ENCODE measurements at places on chromosomes 6 and 20.
A peak's percentile ranks its signal among the peaks of the same experiment; 100 is the strongest.

- DNase-seq, result no peak
Measured at GRCh38 chr6:22447249-22448196, 121.8 kb upstream of the HDGFL1 start.

DNA sequence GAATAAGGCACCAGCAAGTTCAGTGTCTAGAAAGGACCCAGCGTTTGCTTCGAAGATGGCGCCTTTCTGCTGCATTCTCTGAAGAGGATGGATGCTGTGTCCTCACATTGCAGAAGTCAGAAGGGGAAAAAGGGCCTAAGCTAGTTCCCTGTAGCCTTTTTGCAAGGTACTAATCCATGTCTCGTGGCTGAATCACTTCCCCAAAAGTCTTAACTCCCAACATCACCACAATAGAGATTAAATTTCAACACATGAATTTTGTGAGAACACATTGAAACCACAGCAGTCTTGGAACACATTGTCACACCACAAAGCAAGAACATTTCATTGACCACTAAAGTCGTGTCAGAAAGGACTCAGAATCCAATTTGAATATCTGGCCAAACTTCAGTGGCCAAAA is 42.1 kb downstream of the KLHL31 start:
- DNase-seq, result no peak

GRCh38 chr20:3705491-3705969 is 6.9 kb downstream of the SIGLEC1 start:
- DNase-seq, result no peak

DNA sequence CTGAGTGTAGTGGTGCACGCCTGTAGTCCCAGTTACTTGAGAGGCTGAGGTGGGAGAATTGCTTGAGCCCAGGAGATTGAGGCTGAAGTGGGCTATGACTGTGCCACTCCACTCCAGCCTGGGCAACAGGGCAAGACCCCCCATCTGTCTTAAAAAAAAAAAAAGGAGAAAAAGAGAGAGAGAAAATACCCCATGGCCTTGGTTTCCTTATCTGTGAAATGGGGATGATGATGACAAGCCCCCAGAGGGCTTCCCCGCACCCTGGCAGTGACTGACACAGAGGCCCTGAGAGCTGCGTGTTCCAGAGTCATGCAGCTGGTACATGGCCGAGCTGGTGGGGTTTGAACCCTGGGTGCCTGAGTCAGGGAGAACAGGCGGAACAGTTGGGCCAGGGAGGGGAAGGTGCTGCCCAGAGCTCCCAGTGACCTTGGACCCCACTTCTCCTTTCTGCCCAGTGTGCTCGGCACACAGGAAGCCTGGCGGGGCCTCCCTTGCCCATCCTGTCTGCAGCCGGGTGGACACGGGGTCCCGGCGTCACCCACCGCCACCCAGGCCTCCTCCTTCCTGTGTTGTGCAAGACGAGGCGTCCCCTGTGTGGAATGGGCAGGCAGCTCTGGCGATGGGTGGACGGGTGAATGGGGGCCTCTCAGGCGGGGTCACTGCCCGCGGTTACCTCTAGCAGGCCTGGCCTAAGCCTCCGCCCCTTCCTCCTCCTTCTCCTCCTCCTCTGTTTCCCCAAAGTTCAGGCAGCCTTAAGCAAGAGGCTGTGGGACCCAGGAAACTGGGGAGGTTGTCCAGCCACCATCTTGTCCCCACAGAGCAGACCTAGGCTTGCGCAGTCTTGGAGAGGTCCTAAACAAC is 84.2 kb downstream of the CEBPB start:
- DNase-seq, result no peak

DNA sequence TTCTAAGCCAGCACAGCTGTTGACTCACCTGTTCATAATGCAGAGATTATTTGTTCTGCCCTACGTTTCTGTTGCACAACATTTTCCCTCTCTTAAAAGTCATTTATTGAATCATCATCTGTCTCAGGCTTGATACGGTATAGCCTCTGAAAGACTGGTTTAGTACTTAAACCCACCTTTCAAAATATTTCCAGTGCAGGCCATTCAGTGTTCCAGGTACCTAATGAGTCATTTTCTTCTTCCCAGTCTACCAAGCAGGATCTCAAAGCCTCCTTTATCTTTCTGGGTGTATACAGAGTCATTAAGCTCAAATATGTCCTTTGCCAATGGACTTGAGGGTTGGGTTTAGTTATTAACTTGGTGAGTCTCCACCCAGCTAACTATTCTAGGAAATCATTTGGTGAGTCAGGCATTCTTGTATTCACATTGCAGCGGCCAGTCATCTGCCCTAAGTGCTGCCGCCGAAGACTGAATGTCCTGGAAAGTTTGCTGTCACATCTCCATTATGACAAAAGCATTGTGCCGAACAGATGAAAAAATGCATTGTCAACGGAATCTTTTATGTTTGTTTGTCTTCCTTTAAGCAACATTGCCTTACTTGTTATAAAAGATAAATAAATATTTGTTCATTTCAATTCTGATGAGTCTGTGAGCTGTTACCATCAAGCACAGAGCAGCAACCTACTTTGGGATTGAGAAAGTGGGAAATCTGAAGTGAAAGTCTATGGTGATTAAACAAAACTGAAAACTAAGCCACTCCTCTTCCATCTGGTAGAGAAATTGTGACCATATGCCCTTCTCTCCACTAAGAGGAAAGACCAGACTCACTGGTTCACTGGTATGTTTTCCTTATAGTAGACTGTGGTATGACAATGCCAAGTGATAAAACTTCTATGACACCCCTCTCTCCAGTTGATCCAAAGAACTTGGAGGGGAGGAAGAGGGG is 14.3 kb upstream of the FAM135A start:
- DNase-seq, result no peak

DNA sequence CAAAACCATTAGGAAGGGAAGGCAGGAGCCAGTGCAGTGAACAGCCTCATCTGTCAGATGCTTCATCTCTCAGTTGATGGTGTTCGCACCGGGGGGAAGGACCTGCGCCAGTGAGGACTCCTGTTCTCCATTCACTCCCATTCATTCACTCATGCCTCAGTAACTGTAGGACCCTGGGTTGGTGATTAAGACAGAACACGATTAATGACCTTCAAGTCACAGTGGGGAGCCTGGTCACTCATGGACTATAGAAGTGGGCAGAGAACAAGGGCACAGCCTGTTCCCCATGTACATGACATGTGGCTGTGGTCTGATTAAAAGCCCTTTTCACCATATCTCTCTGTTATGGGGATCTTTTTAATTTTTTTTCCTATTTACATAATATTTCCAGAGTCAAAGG is 113.3 kb downstream of the RPS12 start:
- DNase-seq, result no peak

DNA sequence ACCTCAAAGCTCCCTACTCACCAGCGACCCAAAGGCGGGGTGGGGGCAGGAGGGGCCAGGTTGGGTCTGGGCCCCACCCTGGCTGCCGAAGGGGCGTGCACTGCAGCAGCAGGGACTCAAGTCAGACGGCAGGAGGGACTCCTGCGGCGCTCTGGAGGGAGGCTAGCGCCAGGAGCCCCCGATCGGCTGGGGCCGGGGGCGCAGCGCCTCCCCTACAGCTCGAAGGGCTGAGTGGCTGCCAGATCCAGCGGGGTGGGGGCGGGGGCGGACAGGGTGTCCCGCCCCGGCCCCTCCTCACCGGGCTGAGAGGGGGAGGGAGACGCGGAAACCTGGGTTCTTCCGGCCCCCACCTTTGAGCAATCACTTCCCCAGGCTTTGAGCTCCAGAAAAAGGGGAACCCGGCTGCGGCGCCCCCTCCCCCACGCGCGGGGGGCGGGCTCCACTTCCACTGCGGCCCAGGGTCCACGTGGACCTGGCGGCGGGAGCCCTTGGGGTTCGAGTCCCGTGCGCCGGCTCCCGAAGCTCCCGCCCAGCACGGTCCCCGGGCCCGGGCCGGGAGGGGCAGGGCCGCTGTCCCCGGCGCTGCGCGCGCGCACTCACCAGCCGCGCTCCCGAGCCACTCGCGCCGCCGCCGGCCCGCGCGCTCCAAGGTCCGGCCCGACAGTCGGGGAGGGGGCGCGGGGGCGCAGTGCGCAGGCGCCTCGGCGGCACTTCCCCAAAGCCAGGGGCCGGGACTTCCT is at the start of gene RGS19:
Gene RGS19, minus strand, starts transcription at position 246 of the 740 bp plus-strand sequence. CDS start 2,632 bp downstream, outside the sequence.
- peak; percentile 49 for DNase-seq

DNA sequence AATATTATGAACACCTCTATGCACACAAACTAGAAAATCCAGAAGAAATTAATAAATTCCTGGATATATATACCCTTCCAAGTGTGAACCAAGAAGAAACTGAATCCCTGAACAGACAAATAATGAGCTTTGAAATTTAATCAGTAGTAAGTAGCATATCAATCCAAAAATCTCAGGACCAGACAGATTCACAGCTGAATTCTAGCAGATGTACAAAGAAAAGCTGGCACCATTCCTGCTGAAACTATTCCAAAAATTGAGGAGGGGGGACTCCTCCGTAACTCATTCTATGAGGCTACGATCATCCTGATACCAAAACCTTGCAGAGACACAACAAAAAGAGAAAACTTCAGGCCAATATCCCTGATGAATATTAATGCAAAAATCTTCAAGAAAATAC is 67.0 kb upstream of the PDE7B start:
- DNase-seq, result no peak

- no peak for DNase-seq
Measured at GRCh38 chr6:9370480-9370879, 935.1 kb upstream of the SLC35B3 start.

DNA sequence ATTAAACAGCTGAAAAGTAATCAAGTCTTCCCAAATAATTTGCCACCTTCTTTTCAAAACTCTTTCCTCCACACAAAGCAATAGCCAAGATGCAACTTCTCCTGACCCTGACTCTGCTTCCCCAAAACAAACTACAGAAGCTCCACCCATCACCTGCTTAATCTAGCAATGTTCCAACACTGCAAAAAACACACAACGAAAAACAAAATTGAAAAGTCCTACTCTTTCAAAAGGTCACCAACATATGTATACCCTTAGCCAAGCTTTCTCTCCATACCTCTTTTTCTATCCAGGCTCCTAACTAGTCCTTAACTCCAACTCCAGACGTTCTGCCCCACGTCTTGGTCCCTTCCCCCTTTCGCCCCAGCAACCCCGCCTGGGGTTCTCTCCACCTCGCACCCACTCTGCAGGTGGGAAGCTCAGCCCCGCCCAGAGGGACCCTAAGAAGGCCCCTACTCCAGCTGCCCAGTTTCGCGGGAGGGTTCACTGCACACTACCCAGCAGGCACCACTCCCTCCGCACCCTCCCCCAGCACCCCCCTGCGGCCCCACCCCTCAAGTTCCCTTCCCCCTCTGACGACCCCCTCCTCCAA is 717 bp downstream of the CSNK2A1 start:
- DNase-seq, result no peak

GRCh38 chr6:109897025-109897424 is 81.1 kb upstream of the GPR6 start:
- no peak for DNase-seq

- no peak for DNase-seq
Measured at GRCh38 chr6:170124836-170125235, 166.0 kb downstream of the DLL1 start.

DNA sequence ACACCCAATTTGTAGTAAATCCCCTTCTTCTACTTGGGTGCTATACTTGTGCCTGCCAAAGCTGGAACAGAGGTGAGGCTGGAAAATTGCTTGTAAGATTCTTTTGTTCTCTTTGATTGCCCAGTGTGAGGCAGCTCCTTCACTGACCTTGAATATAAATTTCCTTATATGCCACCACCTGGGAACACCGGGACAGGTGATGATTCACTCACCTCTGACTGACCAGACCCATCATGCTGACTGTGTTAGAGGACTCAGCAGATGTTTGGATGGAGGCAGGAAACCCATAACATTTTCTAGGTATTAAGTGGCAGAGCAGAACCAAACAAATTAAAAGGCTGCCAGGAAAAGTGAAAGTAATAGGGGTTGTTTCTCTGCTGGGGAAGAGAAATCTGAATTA is 120.9 kb downstream of the GRM1 start:
- DNase-seq, result no peak

GRCh38 chr6:14197118-14197517 is 79.5 kb downstream of the CD83 start:
- no peak for DNase-seq

GRCh38 chr20:5510446-5510845 is 193.7 kb upstream of the PROKR2 start:
- no peak for DNase-seq

DNA sequence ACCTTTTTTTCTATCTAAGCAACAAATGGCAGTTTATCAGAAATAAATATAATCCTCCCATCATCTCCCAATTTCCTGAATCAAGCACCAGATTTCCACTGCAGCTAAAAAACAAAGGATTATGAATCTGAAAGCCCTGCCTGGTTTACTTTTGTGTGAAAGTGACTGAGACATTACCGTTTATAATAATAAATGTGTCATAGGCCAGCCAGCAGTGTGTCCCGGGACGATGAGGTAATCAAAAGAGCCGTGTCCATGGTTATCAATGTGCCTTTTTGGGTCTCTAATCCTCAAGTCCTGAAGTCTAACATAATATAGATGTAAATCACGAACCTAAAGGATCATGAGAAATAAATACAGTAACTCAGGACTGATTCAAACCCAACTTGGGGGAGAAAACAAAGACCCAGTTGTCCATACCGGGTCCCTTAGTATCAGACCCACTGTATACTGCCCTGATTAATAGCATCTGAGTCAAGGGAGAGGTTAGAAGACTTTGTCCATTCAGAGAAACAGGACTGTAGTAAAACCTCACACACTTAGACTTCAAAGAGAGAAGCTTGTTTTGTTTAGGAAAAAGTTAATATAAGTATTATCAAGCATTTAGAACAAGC is 149.1 kb downstream of the SASH1 start:
- DNase-seq, result no peak

- no peak for DNase-seq
Measured at GRCh38 chr6:47810885-47811284, 29.1 kb downstream of the OPN5 start.

GRCh38 chr6:51868591-51869355 is 218.6 kb downstream of the PKHD1 start:
- DNase-seq, result no peak

DNA sequence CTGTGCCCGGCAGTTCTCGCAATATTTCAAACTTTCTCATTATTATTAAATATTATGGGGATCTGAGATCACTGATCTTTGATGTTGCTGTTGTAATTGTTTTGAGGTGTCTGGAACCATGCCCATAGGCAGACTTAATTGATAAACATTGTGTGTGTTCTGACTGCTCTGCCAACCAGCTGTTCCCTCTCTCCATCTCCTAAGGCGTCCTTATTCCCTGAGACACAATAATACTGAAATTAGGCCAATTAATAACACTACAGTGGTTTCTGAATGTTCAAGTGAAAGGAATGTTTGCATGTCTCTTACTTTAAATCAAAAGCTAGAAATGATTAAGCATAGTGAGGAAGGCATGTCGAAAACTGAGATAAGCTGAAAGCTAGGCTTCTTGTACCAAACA is 7.6 kb downstream of the MAPK14 start:
- no peak for DNase-seq

- DNase-seq, result peak; percentile 80
Measured at GRCh38 chr20:45293041-45294002, 13.3 kb upstream of the RBPJL start.

- no peak for DNase-seq
Measured at GRCh38 chr20:11906626-11907480, 10.8 kb upstream of the BTBD3 start.

GRCh38 chr6:25301362-25301761 is 22.2 kb downstream of the CARMIL1 start:
- DNase-seq, result no peak

DNA sequence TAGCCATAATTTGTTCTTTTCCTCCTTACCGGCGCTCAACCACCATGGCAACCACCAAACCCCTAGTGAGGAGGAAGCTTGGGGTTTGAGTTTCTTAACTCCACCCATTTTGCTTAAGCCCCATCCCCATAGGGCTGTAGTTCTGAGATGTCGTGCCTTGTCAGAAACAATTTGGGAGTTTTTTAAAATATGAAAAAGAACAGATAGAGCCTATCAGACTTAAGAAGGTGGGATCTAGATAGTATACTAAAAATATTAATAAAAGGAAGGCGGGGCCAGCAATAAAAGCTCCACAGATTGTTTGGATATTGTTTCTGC is 5.6 kb downstream of the BRD2 start:
- DNase-seq, result no peak
